Kidney tubule cell (primary cell): ENCODE measurements at places on chromosomes 6 and 20.
A peak's percentile ranks its signal among the peaks of the same experiment; 100 is the strongest.

GRCh38 chr6:38141716-38142115 lies 322.2 kb downstream of the ZFAND3 start:
- no peak for DNase-seq

DNA sequence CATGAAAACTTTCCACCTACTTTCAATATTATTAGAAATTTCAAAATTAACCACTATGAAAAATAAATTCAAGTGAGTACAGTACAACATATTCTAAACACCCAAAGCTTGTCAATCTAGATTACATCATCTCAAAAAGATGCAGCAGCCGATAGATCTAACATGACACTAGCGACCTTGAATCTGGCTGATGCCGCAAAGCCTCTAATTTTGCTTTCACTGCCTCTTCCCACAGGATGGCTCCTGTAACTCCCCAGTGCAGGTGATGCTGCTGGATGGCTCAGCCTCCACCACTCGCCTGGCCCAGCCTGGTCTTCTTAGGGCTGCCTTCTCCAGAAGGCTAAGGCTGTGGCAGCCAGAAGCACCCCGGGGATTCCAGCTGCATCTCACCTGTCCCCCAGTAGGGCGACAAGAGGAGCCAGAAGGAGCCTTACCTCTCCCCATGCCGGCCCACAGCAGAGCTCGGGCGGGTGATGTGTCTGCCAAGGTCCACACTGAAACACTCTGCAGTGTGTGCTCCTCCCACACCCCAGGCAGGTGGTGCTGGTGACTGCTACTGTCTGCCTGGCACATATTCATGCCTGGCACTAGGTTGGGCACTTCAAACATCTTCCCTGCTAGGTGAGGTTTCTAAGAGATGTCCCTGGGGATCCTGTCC lies 82.1 kb downstream of the SLC23A2 start:
- DNase-seq = no peak

DNA sequence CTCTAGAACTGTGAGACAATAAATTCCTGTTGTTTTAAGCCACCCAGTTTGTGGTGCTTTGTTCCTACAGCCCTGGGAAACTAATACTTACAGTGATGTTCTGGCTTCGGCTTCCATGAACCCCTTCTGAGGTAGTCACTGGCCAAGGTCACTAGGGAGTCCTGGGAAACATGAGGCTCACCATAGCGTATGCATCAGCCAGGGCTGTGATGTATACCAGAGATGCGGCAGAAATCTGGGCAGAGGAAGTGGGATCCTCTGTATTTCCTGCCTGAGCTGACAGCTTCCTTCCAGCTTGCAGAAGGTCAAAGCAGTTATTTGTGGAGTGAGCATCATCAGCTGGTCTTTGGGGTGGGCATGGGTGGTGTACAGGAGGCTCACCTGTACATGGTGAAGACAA lies 27.9 kb downstream of the KAT14 start:
- DNase-seq = no peak

- no peak for DNase-seq
Observed at GRCh38 chr20:1995531-1996310, 1.9 kb upstream of the PDYN start.

DNA sequence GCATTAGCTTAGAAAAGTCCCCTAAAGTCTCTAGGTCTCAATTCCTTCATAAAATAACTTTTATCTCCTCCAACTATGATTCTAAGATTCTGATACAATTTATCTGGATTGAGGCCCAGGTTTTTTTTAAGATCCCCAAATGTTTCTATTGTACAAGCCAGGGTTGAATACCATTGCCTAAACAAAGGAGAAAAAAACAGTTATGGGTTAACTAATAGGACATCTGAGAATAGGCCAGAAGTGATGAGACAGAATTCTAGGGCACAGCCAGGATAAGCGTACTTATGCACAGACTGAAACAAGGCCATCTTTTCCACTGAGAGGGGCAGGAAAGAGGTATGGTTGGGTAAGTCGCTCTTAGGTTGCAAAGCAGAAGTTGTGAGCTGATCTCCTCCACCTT lies 26.4 kb downstream of the EPB41L2 start:
- no peak for DNase-seq

GRCh38 chr20:12808006-12808567 lies 200.7 kb upstream of the SPTLC3 start:
- no peak for DNase-seq

- DNase-seq = no peak
Observed at GRCh38 chr6:106501960-106502371, 127.3 kb downstream of the RTN4IP1 start.

DNA sequence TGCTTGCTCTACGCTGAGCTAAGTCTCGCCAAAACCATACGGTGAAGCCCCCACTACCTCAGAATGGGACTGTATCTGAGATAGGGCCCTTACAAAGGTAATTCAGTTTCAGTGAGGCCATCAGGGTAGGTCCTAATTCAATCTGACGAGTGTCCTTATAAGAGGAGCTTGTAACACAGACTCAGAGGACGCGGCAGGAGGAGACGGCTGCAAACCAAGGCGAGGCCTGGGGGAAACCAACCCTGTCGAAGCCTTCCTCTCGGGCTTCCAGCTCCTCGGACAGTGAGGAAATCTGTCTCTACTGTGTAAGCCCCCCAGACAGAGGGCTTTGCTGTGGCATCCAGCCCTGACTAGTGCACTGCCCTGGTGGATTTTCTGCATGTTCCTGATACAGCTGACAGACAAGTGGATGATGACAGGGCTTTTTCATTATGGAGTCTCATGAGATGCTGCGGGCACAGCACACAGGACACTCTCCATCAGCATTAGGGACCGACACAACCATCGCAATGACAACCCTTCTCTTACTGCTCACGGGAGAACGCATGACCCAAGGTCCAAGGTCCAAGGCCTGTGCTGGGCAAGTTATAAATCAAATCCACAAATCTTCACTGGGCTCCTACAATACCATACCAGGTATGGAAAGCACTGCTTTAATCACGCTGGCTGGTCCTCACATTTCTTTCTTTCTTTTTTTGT lies 48.2 kb downstream of the SSR1 start:
- DNase-seq = no peak

DNA sequence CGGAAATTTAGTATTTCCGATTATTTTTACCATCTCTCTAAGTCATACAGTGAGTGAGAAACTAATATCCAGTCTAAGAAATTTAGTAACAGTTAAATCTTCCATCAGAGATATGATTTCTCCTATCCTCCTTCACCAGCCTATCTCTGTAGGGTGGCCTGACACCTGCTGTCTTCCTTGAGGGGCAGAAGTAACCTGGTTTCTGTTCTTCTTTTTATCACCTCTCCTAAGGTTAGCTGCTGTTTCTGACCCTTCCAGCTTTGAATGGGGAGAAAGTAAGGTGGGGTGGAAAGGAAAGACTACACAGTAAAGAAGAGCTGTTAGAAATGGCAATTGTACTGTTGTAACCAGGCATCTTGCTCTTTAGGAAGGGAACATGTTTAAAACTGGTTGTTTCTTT lies 447.7 kb downstream of the PHF3 start:
- DNase-seq = no peak

GRCh38 chr6:3363296-3364025 lies 93.4 kb downstream of the SLC22A23 start:
- peak; percentile 72 for DNase-seq

- DNase-seq = peak; percentile 53
Observed at GRCh38 chr20:50508171-50508755, 1.9 kb upstream of the PTPN1 start.

GRCh38 chr6:129105793-129106192 lies 222.9 kb downstream of the LAMA2 start:
- DNase-seq = peak; percentile 3

DNA sequence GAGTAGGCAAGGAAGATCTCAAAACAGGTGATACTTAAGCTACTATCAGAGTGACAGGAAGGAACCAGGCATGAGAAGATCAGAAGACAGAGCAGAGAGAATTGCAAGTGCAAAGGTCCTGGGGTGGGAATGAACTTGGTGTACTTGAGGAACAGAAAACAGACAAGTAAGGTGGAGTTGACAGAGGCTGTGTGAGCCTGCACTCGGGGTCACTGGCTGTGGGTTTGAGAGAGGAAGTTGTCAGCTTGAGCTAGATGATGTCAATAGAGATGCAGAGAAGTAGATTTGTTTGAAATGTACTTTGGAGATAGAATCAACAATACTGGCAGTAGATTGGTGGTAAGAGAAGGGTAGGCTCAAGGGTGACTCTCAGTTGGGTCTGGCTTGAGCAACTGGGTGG lies 209.5 kb downstream of the CLIC5 start:
- DNase-seq = no peak

DNA sequence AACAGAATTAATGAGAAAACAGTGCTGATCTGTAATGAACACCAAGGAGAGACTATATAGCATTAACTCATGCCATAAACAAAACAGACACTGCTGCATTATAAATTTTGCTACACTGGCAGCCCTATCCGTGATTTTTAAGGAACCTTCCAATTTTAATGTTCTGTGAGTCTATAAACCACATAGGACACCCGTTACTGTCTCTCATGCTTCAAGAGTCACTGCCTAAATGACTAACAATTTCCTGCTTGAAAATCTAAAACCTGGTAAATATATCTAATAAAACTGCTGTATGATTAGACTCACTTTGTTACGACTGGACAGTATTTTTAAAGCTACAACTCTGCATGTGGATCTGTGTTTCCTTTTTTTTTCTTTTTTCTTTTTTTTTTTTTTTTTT lies 8.7 kb downstream of the CHD6 start:
- DNase-seq = no peak

DNA sequence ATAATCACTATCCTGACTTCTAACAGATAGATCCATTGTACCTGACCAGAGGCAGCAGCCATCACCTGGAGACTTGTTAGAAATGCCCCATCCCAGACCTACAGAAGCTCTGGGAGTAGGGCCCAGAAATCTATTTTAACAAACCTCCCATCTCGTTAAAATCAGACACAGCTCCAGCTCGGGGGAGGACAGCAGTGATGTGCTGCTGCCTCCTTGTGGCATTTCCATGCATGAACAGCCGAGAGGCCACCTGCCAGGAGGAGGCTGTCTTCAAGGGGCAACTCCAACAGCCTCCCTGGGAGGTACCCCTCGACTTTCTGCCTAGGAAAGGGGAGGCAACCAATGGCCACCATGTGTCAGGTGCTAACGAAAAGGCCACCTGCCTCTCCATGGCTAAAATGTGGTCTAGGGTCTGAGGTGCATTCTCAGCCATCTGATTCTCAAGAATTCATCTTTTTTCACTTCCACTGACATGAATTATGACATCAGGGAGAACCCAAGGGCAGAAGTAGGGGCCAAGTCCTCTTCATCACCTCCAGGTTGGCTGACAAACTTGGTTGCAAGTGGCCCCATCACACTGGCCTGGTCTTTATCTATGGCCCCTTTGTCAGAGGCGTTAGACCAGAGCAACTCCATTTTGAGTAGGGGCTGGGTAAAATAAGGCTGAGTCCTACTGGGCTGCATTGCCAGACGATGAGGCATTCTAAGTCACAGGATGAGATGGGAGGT lies 12.2 kb upstream of the KCNK15 start:
- DNase-seq = peak; percentile 59

DNA sequence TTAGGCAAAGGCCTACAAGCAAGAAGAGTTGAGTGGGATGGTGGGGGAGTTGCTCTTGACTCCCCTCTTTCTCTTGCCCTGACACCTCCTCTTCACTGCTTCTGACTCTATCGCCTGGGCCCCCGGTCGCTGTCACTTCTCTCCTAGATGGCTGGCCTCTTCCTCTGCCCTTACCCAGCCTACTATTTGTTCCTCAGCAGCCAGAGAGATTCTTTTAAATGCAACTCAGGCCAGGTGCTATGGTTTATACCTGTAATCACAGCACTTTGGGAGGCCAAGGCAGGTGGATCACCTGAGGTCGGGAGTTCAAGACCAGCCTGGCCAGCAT lies 4.3 kb upstream of the PDYN start:
- DNase-seq = no peak

GRCh38 chr6:120938164-120938875 lies 396.0 kb downstream of the TBC1D32 start:
- DNase-seq = no peak

DNA sequence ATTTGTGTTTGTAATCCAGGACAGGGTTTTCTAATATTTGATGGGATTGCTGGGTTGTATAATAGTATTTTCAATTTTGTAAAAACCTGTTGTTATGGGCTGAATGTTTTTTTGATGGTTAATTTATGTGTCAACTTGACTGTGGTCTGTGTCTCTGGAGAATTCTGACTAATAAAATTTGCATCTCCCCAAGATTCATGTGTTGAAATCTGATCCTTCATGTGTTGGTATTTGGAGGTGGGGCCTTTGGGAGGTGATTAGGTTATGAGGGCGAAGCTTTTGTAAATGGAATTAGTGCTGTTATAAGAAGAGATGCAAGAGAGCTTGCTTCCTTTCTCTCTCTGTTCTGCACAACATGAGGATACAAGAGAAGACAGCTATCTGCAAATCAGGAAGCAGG lies 48.7 kb upstream of the SAMD5 start:
- no peak for DNase-seq

- peak; percentile 82 for DNase-seq
Observed at GRCh38 chr6:131400054-131400778, 172.8 kb upstream of the ARG1 start.

GRCh38 chr6:13355043-13355945 lies 27.0 kb upstream of the TBC1D7 start:
- peak; percentile 94 for DNase-seq

DNA sequence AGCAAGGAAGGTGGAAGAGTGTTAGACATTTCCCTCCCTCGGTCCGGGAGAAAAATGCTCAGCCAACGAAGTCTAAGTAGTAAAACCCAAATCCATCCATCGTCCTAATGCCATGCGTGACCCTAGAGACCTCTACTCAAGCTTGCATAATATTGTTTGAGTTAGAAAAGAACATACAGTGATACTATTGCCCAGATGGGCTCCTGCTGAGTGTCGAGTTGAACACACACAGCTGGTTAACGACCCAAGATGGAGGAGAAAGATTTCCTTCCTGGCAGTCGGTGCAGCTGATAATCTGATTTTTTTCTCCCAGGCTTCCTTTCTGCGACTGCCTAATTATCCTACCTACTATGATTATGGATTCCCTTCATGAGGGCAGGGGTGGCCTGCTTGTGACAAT lies 164.4 kb upstream of the KCNG1 start:
- no peak for DNase-seq

DNA sequence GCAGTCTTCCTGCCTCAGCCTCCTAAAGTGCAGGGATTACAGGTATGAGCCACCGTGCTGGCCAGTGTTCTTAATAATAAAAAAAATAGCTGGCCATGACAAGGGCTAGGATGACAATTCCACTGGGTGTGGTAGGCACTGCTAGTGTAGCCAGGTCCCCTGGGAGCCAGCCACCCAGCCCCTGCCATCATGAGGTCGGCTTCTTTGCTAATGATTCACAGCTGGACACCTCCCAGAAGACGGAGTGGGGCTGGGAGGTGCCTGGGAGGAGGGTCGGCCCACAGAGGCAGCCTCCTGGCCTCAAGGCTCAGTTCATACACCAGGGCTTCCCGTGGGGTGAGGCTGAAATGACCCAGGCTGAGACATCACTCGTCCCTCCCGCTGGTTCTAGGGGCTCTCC lies 230.4 kb downstream of the TAF4 start:
- DNase-seq = peak; percentile 12

DNA sequence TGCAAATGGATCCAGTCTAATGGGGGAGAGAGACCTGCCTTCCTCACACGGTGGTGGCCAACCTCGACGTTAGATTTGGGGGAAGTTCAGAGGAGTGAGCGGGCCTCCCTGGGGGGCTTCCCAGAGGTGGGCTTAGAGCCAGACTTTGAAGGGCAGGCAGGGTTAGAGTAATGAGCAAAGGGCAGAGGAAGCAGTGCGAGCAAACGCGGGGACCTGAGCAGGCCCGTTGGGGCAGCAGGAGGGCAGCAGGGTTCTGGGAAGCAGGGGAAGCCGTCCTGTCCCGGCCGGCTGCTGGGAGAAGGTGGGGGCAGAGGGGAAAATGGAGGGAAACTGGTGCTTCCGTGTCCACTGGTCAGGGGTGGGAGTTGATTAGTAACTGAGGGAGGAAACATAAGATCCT lies 212.7 kb upstream of the QKI start:
- DNase-seq = no peak

- no peak for DNase-seq
Observed at GRCh38 chr6:31663126-31663960, 1.5 kb downstream of the GPANK1 start.
